ENCODE measurements at places on chromosomes 1 and 21.

- peak; percentile 70 for DNase-seq
Observed at GRCh38 chr1:200917291-200917817, 22.7 kb downstream of the INAVA start.

- no peak for DNase-seq
Observed at GRCh38 chr1:68223687-68224086, 8.6 kb downstream of the WLS start.

- no peak for DNase-seq
Observed at GRCh38 chr1:160082926-160083325, 1.6 kb downstream of the KCNJ9 start.

DNA sequence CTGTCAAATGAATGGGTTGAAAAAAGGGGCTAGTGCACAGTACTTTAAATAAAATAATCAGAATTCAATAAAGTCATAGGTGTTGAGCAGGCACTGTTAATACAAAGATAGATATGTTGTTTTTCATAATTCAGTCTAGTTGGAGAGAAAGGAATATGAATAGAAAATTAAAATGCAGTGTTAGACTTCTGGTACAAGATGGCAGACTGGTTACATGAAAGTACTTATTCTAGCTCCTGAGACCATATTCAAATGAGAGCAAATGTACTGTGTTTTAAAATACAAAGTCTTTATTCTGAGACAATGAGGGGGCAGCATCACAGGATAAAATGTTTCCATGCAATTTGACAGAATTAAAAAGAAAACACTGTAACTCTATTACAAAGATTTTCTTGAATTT, 542.1 kb downstream of the COL11A1 start:
- DNase-seq: no peak

DNA sequence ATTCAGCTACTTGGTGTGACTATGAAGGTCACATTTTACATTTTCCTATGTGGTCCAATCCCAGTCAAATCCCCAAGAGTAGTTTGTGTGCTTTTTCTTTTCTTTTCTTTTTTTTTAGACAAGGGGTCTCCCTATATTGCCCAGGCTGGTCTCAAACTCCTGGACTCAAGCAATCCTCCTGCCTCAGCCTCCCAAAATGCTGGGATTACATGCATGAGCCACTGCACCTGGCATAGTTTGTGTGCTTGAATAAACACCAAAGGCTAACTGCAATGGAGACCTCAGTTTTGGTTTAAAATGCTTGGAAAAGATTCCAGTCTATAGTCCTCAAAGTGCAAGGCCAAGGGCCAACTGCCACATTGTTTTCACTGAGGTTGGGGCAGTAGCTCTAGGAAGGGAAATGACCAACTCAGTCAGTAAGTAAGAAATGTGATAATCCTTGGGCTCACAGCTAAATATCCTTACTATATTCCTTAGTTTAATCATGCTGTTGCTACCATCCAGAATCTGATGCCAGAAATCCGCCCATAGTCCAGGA, 38.6 kb downstream of the EIF2B3 start:
- DNase-seq: no peak

DNA sequence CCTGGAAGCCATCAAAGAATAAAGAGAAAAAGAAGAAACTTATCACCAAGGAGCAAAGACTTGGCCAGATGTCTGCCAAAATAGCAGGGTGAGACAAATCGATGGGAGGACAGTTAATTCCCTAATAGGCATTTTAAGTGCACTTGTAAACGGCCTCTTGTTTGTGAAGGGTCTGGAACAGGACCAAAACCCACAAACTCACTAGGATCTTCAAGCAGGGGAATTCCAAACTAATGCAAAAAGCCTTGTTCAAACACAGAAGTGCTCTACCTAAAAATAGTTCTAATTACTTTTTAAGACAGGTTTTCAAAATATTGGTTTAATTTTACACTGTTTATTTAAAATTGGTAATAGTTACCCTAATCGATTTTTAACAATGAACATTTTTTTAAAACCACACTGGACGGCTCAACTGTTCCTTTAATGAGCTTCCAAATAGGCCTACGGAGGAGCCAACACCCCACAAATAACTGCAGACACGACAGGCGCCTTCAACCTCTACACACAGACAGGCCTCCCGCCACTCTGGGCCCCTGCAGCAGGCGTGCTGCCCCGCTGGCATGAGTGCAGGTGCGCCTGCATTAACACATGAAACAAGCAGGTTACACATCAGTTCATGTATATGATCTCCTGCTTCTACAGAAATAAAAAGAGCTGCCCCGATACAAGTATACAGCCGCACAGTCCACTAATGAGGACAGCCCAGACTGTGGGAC, 15.8 kb downstream of the UBE2G2 start:
- no peak for DNase-seq

DNA sequence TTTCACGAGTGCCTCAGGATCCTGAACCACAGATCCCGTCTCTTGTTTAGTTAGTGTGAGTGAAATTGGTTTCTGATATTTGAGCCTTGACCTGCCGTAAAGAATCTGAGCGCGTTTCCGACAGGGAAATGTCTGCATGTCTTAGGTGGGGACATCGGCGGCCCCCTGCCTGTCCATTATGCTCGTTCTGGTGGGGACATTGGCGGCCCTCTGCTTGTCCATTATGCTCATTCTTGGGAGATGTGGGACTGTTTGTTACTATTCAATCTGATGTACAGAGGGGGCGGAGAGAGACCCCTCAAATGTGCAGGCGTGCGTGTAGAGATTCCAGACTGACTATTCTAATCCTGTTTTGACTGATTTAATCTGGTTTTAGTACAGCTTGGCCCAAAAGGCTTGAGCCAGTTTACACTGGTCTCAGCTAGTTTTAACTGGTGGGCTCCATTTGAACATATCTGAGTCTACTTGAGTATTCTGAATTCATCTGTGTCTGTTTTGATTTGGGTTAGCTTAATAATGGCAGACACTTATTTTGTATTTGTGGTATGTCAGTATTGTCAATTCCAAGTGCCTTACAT, 6.6 kb upstream of the TINAGL1 start:
- DNase-seq: peak; percentile 29

- DNase-seq: no peak
Observed at GRCh38 chr1:157628773-157629172, 30.9 kb upstream of the FCRL4 start.

DNA sequence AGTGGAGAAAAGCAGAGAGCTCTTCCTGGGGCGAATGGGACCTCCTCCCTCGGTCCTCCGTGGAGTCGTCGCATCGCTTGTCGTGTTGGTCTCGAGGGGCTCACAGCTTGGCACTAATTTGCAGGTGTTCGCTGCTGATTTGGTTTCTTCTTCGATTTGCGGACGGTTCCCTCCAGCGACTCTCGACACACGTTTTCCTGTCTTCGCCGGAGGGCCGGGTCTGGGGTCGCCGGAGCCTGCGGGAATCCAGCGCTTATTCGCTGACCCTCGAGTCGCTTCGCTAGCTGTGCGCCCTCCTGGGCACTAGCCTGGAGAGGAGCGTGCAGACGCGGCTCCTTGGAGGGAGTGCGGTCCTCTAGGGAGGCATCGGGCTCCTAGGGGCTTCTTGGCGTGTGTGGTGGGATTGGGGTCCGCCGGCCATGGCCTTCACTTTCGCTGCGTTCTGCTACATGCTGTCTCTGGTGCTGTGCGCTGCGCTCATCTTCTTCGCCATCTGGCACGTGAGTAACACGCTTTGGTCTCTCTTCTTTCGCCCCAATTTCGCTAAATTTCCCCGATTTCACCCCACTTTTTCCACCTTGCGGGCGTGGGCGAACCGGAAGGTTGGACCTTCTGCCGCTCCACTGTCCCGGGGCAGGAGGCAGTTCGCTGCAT, 766 bp downstream of the CNIH3 start:
- DNase-seq: no peak
